ENCODE measurements at places on chromosomes 16 and 17. TPM values are rescaled to one million over a fixed set of nuclear protein-coding genes. Genes with fewer than 3 reads are reported as not detected.

DNA sequence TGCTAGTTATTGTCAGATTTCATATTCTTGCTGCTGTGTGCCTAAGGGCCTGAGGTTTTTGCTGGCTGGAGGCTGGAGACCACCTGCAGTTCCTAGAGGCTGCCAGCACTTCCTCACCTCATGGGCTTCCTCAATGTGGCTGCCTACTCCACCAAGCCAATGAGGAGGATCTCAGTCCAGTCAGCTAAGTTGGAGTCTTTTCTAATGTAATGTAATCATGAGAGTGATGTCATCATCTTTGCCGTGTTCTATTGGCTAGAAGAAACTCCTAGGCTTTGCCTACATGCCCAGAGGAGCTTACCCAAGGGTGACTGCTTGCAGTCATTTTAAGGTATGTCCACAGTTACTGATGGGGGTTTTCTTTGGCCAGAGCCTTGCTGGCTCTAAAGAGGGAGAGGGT, 53.0 kb downstream of the SOCS3 start:
- H3K4me1 ChIP-seq = peaks cover 14% of the 10 kb centered on the region
- H3K27me3 ChIP-seq = no peaks in the 10 kb centered on the region
- no peak overlapping the region for H3K27ac ChIP-seq
- no peak overlapping the region for H3K4me3 ChIP-seq
- no peaks in the 10 kb centered on the region for H3K36me3 ChIP-seq
- DNase-seq = no peak

KRT40 gene
- total RNA-seq = not detected

GRCh38 chr17:82030470-82031302, 792 bp upstream of the RAC3 start:
- peak overlapping the region; percentile 23 for H3K27ac ChIP-seq
- peaks cover 3% of the 10 kb centered on the region for H3K4me1 ChIP-seq
- peak overlapping the region; percentile 45 for H3K4me3 ChIP-seq
- no peaks in the 10 kb centered on the region for H3K27me3 ChIP-seq
- DNase-seq = peak; percentile 84

DNA sequence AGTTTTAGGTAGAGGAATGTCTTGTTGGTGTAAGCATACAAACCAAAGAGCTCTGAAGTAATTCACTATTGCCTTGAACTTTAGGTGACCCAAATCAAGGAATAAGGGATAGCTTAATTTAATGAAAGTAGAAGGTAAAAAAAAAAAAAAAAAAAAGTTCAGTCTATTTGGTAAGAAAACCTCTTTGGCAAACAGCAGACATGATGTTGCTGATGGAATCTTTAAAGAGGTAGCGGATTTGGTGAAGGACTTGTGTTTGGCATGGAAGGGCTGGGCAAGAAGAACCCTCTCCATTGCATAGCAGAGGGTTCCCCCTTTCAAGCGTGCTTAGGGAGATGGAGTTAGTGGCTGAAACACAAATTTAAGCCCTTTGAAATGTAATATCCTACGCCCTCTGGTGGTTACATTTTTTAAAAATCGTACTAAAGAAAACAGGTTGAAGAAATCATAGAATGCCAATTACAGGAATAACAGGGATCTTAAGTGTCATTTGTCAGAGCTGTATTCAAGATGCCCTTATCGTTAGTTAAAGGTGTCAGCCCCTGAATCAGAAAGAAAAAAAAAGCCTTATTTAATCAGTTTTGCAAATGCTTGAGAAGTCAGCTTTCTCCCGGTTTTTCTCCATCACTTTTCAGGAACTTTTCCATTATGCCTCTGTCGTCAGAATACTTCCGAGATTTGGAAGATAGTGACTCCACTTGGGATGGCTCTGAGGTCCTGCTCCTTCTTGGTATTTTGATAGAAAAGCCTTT, 383.1 kb downstream of the KCNJ2 start:
- DNase-seq = no peak
- H3K27ac ChIP-seq = no peak overlapping the region
- no peaks in the 10 kb centered on the region for H3K4me1 ChIP-seq
- no peaks in the 10 kb centered on the region for H3K27me3 ChIP-seq

DNA sequence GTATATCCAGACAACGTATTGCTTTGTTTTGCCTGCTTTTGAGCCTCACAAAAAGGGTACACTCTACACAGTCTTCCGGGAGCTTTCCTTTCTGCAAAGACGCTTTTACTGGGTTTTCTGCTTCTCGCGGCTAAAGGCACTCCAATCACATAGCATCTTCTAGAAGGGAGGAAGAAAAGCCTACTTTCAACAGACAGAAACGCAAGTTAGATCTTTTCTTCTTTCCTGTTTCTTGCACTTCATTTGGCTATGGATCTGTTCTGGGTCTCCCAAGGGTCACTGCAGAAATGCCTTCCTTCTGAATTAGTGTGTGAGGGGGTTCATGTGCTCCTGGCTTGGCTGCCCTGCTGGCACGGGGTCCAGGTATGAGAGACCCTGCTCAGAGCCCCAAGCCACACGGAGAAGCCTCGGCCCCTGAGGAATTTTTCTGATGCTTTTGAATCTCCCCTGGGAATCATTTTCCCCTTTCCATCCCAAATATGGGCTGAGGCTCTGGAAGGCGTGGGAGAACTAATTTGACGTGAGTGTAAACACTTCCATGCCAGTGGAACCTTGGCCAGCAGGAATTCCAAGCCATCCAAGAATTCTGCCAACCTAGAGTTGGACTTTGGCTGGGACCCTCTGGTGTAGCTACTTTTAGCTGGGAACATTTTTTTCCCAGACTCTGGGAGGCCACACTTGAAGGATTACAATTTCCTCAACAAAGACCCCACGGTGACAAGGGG, 49.6 kb upstream of the NKD1 start:
- H3K36me3 ChIP-seq = no peaks in the 10 kb centered on the region
- no peak overlapping the region for H3K27ac ChIP-seq
- no peaks in the 10 kb centered on the region for H3K4me1 ChIP-seq
- DNase-seq = no peak
- no peak overlapping the region for H3K4me3 ChIP-seq
- H3K27me3 ChIP-seq = no peaks in the 10 kb centered on the region

GRCh38 chr16:48165961-48166578, 10.3 kb upstream of the ABCC12 start:
- H3K27me3 ChIP-seq = no peaks in the 10 kb centered on the region
- no peaks in the 10 kb centered on the region for H3K36me3 ChIP-seq
- no peak overlapping the region for H3K27ac ChIP-seq
- DNase-seq = no peak

TERF2IP gene
- total RNA-seq = 112 TPM

ICAM2 gene
- 11.0 TPM for total RNA-seq

DNA sequence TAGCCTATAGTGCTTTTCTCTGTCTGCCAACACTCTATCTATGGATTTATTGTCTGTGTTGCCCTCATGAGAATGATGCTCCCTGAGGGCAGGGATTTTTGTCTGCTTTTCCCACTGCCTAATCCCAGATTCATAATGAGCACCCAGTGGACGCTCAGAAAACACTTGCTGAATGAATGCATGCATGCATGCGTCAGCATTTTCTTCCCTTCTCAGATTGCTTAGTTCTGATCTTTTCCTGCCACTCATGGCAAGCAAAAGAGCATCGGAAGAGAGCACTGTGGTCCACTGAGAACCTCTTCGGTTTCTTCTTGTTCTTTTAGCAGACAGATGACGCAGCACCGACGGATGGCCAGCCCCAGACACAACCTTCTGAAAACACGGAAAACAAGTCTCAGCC, 246.8 kb downstream of the RBFOX1 start:
- H3K4me1 ChIP-seq = no peaks in the 10 kb centered on the region
- H3K27ac ChIP-seq = no peak overlapping the region
- no peaks in the 10 kb centered on the region for H3K36me3 ChIP-seq
- no peak for DNase-seq
- H3K27me3 ChIP-seq = no peaks in the 10 kb centered on the region

DNA sequence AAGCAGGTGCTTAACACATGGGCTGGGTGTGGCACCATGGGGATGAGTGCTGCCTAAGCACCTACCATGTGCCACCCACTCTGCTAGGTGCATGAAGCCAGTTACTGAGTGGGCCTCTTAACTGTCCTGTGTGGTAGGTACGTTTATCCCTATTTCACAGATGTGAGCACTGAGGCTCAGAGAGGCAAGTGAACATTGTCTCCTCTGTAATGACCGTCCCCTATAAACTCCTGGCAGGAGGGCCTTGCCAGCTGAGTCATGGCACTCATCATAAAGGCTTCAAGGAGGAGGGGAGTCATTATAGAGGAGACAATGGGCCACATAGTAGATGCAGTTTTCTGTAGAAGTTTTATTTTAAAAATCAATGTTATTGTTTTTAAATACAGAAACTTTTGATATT, 79.1 kb downstream of the RAB11FIP4 start:
- no peaks in the 10 kb centered on the region for H3K4me1 ChIP-seq
- H3K27me3 ChIP-seq = no peaks in the 10 kb centered on the region
- no peaks in the 10 kb centered on the region for H3K36me3 ChIP-seq
- no peak overlapping the region for H3K27ac ChIP-seq

DNA sequence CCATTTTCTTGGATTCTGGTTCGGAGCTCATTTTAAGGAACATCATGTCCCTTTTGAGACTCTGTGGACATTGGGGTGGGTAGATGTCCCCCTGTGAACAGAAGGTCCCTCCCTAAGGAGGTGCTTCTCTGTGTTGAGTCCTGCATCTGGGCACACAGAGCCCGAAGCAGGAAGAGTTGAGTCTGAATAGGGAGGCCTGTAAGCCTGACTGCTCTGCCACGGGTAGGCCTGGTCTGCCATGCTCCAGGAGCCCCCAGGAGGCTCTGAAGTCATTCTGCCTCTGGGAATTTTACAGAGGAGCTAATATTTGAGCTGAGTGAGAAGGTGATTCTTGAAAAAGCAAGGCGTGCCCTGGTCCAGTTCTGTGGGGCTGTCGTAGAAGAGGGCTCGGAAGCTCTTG, 50.6 kb downstream of the TENT4B start:
- DNase-seq = no peak
- H3K4me3 ChIP-seq = no peak overlapping the region
- H3K27ac ChIP-seq = peak overlapping the region; percentile 62
- peaks cover 21% of the 10 kb centered on the region for H3K4me1 ChIP-seq
- H3K27me3 ChIP-seq = no peaks in the 10 kb centered on the region

DNA sequence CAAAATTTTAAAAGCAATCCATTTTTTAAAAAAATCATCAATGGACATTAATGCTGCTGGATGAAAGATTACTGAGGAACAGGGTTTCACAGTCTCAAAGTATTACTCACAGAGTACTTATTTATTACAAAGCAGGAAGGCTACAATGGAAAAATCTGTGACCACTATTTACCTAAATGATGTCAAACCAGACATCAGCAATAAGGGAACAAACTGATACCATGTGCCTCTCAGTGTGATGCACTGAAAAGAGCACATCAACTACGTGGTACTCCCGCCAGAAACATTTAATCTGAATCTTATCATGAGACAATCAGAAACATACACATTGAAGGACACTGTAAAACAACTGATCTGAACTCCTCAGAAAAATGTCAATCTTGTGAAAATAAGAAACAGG, 124.2 kb downstream of the PARN start:
- H3K27ac ChIP-seq = no peak overlapping the region
- no peak overlapping the region for H3K4me3 ChIP-seq
- no peaks in the 10 kb centered on the region for H3K27me3 ChIP-seq
- no peak for DNase-seq
- peaks cover 11% of the 10 kb centered on the region for H3K4me1 ChIP-seq

DNA sequence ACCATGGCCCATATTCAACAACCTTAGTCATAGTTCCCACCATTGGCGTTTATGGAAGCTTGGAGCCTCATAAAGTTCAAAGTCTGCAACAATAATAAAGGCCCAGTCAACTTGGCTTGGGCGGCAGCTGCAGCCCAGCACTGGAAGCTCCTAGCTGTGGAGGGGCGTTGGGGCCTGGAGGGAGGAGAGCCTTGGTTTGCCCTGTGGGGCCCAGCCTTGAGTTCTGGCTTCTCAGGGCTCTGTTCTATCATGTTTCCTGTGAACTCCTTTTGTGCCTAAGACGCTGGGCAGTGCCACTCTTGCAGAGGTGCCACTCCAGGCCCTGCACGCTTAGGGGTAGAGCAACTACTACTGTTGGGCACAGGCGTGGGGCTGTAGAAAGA, 927 bp upstream of the ENGASE start:
- no peaks in the 10 kb centered on the region for H3K36me3 ChIP-seq
- DNase-seq = no peak
- H3K27ac ChIP-seq = no peak overlapping the region
- H3K27me3 ChIP-seq = no peaks in the 10 kb centered on the region
- no peak overlapping the region for H3K4me3 ChIP-seq

GRCh38 chr17:33175562-33175961, 117.5 kb downstream of the ASIC2 start:
- H3K36me3 ChIP-seq = no peaks in the 10 kb centered on the region
- DNase-seq = peak; percentile 21
- H3K27me3 ChIP-seq = no peaks in the 10 kb centered on the region
- no peak overlapping the region for H3K4me3 ChIP-seq

GOSR1 gene
- total RNA-seq = 54.6 TPM

MT1B gene
- not detected for total RNA-seq

- H3K27me3 ChIP-seq = no peaks in the 10 kb centered on the region
- H3K36me3 ChIP-seq = no peaks in the 10 kb centered on the region
- H3K4me3 ChIP-seq = no peak overlapping the region
- no peak for DNase-seq
These were observed 5.8 kb downstream of the CRHR1 start for GRCh38 chr17:45789874-45790273.

DNA sequence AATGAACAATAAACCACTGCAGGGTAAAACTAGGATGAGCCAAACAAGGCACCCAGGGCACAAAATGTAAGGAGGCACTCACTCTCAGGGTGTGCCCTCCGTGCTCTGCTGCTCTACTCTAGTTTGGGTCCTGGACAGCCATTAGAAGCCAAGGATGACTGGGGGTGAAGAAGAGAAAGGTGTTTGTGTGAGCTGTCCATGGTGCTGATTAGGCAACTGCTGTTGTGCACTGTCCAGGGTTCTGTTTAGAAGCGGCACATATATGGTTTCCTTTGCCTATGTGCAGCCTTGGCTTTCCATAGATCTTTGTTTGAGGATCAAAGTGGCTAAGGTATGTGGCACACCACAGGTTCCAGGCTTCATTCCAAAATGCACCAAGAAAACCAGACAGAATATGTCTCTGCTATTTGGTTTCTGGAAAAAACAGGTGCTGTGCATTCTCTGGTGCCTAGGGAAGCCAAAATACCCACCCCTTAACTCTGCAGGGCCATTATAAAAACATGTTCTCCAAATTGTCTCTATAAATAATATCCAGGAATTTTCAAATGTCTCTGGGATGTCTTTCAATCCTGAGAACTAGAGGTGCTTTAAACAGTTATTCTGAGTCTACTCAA, 123.5 kb downstream of the CBLN1 start:
- H3K27me3 ChIP-seq = no peaks in the 10 kb centered on the region
- no peak overlapping the region for H3K4me3 ChIP-seq
- no peak overlapping the region for H3K27ac ChIP-seq
- no peaks in the 10 kb centered on the region for H3K36me3 ChIP-seq
- DNase-seq = no peak

- H3K36me3 ChIP-seq = no peaks in the 10 kb centered on the region
- H3K27me3 ChIP-seq = no peaks in the 10 kb centered on the region
- no peak overlapping the region for H3K27ac ChIP-seq
- DNase-seq = no peak
- no peaks in the 10 kb centered on the region for H3K4me1 ChIP-seq
- H3K4me3 ChIP-seq = no peak overlapping the region
These were observed 327.9 kb downstream of the HS3ST4 start for GRCh38 chr16:26019381-26020242.

- H3K27me3 ChIP-seq = no peaks in the 10 kb centered on the region
- no peaks in the 10 kb centered on the region for H3K36me3 ChIP-seq
- no peak for DNase-seq
- no peak overlapping the region for H3K27ac ChIP-seq
- peaks cover 6% of the 10 kb centered on the region for H3K4me1 ChIP-seq
- H3K4me3 ChIP-seq = no peak overlapping the region
These were observed 5.2 kb downstream of the IL34 start for GRCh38 chr16:70651524-70651923.
